ENCODE measurements at places on chromosomes 12 and 14. TPM values are rescaled to one million over a fixed set of nuclear protein-coding genes. Genes with fewer than 3 reads are reported as not detected.
A peak's percentile ranks its signal among the peaks of the same experiment; 100 is the strongest.

GRCh38 chr12:96427269-96427729, 27.1 kb upstream of the CDK17 start:
- DNase-seq = no peak

- DNase-seq = no peak
These were observed 1.1 kb downstream of the LIN52 start for GRCh38 chr14:74085828-74086227.

DNA sequence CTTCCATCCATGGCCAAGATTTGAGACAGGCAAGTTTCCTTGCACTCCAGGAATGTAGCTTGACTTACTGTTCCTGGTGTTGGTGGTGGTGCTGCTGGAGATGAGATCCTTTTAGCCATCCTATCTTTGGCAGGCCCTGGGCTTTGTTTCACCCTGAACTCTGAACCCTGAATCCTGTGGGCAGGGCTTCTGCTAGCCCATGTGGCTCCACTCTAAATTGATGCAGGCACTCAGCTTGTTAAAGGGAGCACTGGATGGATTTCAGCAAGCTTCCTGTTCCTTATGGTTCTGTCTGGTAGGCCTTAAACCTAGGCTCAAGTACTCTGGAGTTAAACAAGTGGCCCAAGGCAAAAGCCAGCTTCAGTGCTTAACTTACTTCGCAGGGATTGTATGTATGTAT, 138.2 kb downstream of the RGS6 start:
- DNase-seq = no peak

Gene TAS2R9
- total RNA-seq = 1.7 TPM

DNA sequence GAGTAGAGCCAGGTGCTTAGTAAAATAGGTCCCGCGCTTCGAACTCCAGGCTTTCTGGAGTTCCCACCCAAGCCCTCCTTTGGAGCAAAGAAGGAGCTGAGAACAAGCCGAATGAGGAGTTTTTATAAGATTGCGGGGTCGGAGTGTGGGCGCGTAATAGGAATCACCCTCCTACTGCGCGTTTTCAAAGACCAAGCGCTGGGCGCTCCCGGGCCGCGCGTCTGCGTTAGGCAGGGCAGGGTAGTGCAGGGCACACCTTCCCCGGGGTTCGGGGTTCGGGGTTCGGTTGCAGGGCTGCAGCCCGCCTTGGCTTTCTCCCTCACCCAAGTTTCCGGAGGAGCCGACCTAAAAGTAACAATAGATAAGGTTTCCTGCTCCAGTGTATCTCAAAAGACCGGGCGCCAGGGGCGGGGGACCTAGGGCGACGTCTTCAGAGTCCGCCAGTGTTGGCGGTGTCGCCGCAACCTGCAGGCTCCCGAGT, 3.6 kb downstream of the SSTR1 start:
- no peak for DNase-seq

DNA sequence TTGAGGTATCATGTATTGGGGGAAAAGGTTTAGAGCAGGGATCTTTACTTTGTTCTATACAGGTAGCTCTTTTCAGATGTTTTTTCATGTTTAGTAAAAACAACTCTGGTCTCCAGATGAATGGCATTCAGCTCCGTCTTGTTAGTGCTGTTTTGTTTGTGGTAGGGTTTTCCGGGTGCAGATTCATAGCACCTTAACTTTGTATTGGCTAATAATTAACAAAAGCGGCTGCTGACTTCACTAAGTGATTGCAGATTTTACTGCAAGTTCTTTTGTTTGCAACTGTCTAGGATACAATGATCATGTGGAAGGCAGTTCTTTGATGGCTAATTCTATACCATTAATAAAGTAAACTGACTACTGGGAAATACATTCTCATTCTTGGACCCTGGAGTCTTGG, 32.2 kb upstream of the BHLHE41 start:
- DNase-seq = no peak

Gene PCNX4
- 143 TPM for total RNA-seq

Gene EXOC5
- total RNA-seq = 85.5 TPM

GRCh38 chr14:55271572-55272298, 514 bp downstream of the FBXO34 start:
- peak; percentile 73 for DNase-seq

Gene INHBE
- not detected for total RNA-seq

DNA sequence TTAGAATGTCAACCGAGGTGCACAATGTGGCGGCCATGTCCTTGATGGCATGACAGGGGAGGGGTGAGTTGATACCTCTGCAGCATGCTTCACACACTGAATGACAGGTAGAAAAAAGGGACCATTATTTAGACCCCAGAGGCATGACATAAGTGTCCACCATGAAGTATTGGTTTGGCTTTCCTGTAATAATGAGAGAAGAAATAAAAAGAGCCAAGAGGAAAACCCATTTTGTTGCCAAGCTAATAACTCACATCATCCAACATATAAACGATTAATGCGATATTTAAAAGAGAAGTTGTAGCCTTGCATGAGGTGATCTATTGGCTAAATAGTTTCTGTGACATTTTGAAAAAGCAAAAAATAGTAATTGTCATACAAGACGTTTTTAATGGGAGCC, 343.4 kb downstream of the LRIG3 start:
- DNase-seq = no peak

Gene OR10AD1
- not detected for total RNA-seq

DNA sequence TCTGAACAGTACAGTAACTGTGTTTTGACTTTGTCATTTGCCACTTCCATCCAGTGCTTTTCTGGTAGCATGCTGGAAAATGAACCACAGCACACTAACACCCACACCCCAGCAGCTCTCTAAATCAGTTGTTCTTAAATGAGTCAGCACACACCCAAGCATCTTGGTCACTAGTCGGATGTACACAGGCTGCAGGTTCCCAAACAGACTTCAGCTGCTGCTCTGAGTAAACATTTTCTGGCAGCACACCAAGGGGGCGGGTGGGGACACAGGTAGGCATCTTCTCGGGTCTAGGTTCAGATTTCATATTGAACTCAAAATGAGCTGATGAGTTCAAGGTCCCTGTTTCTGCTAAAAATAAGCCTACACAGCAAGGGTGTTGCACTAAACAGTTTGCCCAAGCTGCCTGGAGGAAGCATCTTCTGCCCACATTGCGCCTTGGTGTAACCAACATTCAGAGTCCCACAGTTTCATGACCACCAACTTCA, 39.8 kb downstream of the IFNG start:
- no peak for DNase-seq

DNA sequence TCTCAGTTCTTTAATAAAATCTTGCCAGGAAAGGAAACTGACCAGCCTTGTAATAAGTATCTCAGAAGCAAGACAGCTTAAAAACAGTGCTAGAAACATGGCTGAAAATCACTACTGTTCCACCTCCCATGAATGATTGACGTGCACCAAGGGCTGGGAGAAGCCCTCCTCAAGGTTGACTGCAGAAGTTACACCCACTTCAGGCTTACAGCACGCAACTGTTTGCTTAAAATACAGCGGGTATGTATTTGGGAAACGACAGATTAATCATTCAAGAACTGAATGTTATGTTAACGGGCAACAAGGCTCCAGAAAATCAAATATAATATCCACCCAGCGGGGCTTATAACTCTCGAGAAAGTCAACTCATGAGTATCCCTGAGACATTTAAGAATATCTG, 22.1 kb downstream of the PRKD1 start:
- no peak for DNase-seq

- DNase-seq = no peak
These were observed 25.7 kb downstream of the SLC4A8 start for GRCh38 chr12:51450333-51450732.

DNA sequence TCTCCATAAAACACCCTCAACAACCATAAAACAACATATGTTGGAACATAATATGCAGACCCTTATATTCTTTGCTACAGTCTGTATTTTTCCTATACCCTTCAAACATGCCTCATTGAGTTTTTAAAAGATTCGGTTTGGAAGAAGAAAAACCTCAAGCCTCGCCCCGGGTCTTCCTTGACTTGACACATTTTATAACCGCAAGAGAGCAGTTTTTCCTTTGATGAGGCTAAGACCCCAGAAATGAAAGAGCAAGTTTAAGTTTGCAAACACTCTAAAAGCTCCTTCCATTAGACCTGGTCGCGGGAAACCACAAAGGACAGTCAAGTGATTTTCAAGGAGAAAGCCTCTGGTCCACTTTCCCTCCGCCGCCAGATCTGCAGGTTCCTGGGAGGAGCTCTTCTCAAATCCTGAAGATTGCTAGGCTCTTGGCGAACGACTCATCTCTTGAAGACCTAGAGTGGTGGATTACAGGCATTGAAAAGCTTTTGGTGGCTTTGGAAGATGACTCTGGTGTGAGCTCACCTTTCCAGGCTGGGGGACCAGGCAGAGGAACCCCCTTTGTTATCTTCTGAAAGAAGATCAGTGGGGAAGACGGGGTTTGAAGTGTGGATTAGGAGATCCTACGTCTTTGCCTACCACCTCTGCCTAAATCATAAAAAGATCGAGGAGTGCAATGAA, at the start of gene ASCL4:
ASCL4 (plus strand) TSS at position 356 of the 681 bp plus-strand sequence. CDS start 515 bp downstream, outside the sequence.
- no peak for DNase-seq

Gene CIROP
- not detected for total RNA-seq

Gene IAPP
- total RNA-seq = not detected

- DNase-seq = no peak
These were observed 110.3 kb downstream of the SINHCAF start for GRCh38 chr12:31215518-31216232.

Gene SLC10A1
- total RNA-seq = not detected

Gene ACACB
- 12.3 TPM for total RNA-seq

DNA sequence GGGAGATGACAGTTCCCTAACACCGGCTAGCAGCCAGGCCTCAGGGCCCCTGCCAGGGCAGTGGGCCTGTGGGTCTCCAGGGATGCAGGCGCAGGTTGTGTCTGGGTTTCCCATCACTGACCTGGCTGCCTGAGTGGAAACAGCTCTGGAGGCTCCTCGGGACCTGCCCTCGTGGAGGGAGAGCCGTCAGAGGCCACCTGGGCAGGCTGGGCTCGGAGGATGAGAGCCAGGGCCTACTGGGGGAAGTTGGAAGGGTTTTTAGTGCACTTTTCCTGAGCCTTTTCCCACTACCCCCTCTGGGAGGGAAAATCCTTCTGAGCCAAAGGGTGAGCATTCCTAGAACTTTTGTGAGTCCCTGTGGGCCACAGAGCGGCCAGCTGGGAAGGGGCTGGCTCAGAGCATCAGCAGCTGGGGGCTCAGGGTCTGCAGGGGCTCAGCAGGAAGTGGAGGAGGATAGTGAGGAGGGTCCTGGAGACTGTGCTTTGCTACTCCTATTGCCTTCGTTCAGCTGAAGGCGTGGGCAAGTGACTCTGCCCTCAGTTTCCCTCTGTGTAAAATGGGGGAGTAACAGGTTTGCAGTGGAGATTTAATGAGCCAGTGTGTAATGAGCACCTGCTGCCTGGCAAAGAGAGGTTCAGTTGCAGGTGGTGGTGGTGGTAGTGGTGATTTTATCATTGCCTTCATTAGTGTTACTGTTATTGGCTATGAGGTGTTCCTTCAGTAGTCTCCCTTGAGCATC, 1.8 kb downstream of the SH2B3 start:
- no peak for DNase-seq

DNA sequence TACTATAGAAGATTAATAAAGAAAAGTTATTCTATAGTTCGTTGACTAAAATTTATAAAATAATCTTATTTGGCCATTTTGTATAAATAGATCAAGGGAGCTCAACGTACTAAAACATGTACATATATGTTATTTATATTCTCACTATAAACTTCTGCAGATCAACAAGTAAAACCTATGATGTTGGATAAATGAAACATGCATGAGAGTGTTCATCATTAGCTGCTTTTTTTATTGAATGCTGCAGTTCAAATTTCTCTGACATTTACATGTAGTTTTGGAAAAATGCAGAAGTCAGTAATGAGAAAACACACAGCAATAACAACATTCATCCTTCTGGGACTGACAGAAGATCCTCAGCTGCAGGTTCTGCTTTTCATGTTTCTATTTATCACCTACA, at the start of gene OR6C68:
OR6C68 (plus strand) TSS at position 301 of the 400 bp plus-strand sequence; CDS start at position 301, 0 bp downstream.
- DNase-seq = no peak

DNA sequence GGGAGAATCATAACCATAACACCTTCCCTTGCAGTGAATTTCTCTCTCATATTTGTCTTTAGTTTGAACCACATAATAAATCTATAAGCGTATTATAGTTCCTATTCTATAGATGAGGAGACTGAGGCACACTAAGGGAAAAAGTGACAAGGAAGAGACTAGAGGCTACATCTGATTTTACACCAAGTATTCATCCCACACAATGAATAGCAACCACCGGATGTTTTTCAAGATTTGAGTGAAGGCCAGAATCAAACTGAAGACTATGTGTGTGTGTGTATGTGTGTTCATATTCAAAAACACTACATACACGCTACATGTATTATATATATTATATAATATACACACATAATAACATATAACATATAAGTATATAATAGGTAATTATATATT, 4.7 kb downstream of the ASB2 start:
- no peak for DNase-seq

- DNase-seq = no peak
These were observed 11.3 kb downstream of the RTRAF start for GRCh38 chr14:52000696-52001095.

DNA sequence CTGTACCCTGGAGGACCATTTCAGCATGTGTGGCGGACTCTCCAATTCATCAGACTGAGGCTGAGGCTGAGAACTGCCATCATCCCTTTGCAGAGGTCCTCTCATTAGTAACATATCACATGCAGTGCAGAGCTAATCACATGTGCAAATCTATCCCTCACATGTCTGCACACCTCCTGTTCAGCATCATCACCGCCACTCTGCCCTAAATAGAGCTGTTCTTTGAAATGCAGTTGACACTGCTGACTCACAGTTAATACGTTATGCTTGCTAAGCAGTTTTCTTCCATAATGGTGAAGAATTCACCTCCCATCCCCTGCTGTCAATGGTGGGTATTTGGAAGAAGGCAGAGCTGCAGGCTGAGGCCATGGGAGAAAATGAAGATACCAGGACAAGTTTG, 85.0 kb upstream of the ANO2 start:
- DNase-seq = no peak

Gene CLEC7A
- 1.6 TPM for total RNA-seq

DNA sequence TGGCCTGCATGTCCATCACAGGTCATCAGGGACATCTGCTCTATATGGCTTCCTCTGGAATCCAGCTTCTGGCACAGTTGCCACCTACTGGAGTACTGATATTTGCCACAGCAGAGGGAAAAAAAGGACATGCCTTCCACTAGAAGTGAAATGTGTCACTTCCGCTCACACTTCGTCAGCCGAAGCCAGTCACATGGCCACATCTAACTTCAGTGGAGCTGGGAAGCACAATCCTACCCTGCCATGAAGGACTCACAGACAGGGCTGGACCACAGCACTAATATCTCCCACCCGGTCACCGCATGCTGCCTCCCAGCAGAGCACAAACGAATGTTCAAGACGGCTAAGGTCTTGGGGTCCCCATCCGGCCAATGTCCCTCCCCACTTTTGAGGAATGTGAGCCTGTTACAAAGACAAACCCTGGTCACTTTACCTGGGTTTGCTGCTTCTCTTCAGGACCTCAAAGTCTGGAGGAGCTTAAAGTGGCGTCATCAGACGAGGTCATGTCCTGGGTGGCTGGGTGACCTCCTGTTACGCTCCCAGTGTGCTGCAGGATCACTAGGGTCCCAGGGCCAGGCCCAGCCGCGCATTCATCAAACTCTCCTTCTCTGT, 98.6 kb downstream of the GCH1 start:
- no peak for DNase-seq

Gene GALNT6
- 1.5 TPM for total RNA-seq

Measured in cerebellum (tissue), 4 donors.